ENCODE measurements at places on chromosomes 6 and 20.
A peak's percentile ranks its signal among the peaks of the same experiment; 100 is the strongest.

- DNase-seq = no peak
Observed at GRCh38 chr20:42714298-42715141, 475.2 kb downstream of the PTPRT start.

- DNase-seq = no peak
Observed at GRCh38 chr6:16841241-16841640, 80.0 kb upstream of the ATXN1 start.

DNA sequence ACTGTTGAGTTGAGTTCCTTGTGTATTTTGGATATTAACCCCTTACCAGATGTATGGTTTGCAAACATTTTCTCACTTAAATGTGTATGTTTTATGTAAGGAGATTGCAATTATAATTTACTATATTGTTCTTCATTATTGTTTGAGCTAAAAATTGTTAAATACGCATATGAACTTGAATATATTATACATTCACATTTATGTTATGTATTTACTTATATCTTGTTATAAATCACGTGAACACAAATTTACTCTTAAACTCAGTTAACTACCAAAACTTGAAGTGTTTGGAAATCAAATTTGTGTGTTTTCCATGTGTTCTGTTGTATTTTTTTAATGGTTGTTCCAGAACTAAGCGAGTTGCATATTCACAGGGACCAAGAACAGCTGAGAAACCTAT, 18.3 kb downstream of the CDC40 start:
- DNase-seq = no peak

DNA sequence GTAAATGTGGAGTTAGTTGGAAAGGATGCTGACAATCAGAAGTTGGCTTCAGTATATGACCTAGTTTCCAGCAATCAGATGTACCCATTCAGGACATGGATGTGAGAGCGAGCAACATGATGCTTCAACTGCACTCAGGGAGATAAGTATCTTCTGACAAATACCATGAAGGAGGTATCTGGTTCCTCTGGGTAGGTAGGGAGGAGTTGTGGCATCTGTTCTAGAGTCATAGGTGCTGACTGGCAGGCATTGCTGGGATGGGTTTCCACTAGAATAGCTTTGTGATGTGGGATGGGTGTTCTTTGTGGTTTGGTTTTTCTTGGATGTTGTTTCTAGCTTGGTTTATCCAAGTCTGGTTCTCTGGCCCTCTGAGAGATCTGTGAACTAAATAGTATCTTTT, 3.9 kb upstream of the REV3L start:
- DNase-seq = no peak

DNA sequence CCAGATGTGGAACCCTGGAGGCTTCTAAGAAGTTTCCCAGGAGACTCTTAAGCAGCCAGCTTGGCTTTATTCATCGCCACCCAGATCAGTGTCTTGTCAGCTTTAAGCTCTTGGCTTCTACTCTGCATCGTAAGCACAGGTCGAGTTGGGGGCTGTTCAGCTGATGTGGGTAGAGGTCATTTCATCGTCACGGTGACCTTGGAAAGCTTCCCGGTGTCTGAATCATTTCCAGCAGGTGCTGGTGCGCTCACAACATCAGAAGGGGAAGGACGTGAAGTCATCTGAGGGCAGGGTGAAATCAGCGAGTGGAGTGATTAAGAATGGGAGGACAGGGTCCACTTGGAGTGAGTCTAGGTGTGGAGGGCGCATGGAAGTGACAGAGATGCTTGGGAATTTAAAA, 112.6 kb downstream of the SASH1 start:
- no peak for DNase-seq

- no peak for DNase-seq
Observed at GRCh38 chr6:113018351-113019151, 671.4 kb downstream of the RFPL4B start.

GRCh38 chr6:64694356-64694755, 1012.7 kb downstream of the EYS start:
- no peak for DNase-seq

- DNase-seq = no peak
Observed at GRCh38 chr20:61712688-61713087, 353.0 kb downstream of the TAF4 start.

- no peak for DNase-seq
Observed at GRCh38 chr6:88626460-88626859, 337.0 kb downstream of the RNGTT start.

- DNase-seq = peak; percentile 83
Observed at GRCh38 chr20:20786428-20786827, 74.0 kb upstream of the RALGAPA2 start.

- DNase-seq = no peak
Observed at GRCh38 chr20:43040427-43040826, 149.3 kb downstream of the PTPRT start.

DNA sequence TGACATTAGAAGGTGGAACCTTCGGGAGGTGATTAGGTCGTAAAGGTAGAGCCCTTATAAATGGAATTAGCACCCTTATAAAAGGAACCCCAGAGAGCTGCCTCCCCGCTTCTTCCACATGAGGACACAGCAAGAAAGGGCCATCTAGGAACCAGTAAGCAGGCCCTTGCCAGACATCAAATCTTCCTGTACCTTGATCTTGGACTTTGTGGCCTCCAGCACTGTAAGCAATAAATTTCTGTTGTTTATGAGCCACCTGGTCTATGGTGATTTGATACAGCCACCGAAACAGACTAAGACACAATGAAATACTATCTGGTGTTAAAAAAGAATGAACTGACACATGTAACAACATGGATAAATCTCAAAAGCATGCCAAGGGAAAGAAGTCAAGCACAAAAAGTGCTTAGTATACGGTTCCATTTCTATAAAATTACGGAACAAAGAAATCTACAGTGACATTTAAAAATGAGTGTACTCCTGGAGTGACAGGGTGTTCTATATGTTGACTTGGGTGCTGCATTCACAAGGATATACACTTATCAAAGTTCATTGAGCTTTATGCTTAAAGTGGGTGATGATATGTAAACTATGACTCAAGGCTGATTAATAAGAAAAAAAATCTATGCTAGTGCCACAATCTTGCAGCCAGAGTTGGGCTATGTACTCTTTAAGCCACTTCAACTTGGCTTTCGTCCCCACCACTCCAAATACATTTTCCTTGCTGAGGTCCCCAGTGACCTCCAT, 18.4 kb downstream of the SERPINB1 start:
- no peak for DNase-seq

- DNase-seq = no peak
Observed at GRCh38 chr6:168333039-168333438, 13.5 kb upstream of the DACT2 start.

Measured in inflammatory macrophage (primary cell).